Kasumi-1 (cell line): ENCODE measurements at places on chromosomes 3 and 15.

GRCh38 chr15:71812966-71813722, 2.8 kb downstream of the NR2E3 start:
- DNase-seq = no peak

DNA sequence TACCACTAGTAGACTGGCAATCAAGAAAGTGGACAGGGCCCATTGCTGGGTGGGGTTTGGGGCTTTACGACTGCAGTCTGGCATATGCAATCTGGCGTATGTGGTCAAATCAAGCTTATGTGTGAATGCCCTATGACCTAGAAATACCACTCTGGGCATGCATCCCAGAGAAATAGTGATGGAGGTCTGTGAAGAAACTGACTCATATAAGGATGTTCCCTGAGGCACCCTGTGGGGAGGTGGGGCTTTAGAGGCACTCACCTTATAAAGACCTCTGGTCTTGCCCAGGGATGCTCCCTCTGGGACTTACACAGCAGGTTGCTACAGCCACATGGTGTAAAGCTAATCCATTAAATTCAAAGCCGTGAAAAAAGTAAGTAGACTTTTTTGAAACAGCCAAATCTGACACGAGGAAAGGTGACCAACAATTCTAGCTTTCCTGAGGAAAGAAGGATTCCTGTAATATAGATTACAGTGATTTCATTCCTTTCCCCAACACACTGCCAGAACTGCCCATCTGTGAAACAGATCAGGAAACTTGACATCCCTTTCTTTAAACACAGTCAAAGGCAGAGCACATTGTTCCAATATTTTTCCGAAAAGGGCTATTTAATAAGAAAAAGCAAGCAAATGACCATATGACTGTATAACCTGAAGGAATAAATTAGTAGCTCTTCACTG, 13.6 kb downstream of the RARRES1 start:
- no peak for DNase-seq

- DNase-seq = no peak
These were observed 11.2 kb downstream of the ANXA2 start for GRCh38 chr15:60386615-60387014.

- no peak for DNase-seq
These were observed 133.5 kb downstream of the ADAMTS9 start for GRCh38 chr3:64554096-64554920.

- no peak for DNase-seq
These were observed 1.2 kb downstream of the RASGRF1 start for GRCh38 chr15:79089331-79089889.

DNA sequence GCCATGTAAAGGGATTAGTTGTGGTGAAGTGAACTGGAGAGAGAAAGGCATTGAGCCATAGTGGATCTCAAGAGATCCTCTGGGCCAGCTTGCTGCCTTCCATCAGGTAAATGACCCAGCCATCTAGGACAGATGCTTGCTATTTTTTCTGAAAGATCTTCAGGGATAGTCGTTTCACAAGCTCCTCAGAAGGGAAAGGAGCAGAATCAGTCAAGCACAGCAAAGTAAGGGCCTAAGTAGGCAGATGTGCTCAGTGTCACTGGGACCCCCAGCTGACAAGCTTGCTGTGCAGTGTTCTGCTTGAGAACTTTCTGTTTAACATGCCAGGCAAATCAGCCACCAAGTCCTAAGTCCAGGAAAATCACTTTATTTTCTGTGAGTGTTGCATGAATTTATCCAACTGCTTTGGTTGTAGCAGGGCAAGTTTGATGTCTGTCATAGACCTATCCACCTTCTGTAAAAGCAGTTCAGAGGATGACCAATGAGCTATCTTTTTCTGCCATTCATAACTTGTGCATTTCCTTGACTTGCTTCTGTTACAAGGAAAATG, 319.8 kb downstream of the IL5RA start:
- no peak for DNase-seq

- no peak for DNase-seq
These were observed 251.3 kb upstream of the GBE1 start for GRCh38 chr3:82012775-82013174.

GRCh38 chr3:100299016-100299415, 35.5 kb upstream of the NIT2 start:
- DNase-seq = no peak

DNA sequence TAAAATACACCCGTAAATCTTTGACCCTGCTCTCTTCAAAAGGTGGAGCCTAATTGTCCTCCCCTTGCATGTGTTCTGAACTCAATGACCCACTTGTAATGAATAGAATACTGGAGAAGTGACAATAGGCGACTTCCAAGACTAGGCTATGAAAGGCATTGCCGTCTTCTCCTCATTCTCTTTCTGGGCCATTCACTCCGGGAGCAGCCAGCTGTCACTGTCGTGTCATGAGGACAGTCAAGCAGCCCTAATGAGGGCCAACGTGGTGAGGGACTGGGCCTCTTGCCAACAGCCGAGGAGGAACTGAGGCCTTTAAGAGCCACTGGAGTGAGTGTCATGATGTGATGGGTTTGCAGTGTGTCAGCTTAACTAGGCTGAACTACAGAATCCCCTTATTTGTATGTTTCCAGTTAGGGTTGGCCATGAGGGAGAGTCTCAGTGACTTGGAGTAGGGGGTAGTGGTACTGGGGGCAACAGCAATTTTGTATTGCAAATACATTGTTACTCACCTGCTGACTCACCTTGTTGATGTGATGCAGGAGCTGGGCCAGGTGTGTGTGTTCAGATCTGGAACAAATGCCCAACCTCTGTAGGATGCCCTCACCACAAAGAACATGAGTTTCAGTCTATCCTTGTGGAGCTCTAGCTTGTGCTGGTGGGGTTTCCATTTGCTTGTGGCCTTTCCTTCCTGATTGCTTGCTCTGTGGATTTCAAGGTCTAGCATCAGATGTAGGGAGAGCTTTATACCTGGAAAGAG, 188.5 kb upstream of the PROK2 start:
- peak; percentile 44 for DNase-seq

DNA sequence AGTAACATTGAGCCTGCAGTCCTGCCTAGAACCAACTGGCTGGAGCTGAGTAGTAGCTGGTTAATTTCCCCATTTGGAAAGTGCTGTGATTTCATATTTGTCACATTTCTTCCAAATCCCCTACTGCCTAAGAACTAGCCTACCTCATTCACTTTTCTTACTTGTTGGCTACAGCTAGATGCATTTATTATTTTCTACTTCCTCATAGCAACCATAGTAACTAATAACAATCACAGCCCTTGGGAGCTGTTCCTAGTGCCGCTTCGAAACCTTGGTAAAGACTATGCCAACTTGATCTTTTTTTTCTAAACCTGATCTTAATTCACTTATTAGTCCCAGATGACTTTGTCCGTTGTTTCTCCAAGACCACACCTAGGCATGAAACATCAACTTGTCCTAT, 240.3 kb downstream of the FGF12 start:
- DNase-seq = no peak

DNA sequence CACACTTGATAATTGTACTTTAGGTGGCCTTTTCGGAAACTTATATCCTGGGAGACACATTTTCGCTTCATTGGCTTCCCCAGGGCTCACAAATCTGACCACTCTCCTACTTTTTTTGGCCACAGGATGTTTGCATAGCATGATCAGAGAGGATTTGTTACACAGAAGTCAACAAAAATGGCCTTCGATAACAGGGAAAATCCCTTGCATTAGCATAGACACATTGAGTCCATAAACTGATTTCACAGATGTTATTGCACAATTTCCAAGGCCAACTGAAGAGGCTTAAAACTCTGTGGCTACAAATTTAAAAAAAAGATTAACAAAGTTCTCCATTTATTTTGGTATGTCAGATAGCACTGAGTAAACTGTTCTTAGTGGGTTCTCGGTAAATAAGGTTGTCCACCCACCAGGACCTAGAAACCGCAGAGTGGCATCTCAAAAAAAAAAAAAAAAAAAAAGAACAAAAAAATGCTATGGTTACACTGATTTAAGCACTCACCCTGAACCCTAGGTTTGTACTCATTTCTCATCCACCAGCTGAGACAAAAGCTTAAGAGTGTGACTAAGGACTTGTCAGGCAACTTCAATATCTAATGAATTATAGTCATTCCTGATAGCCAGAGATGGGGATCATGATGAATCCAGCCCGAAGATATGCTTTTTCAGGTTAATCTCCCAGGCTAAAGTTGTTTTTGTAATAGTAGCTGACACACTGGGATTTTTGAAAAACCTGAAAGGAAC, 188.9 kb upstream of the SYNPR start:
- no peak for DNase-seq

- no peak for DNase-seq
These were observed 23.8 kb upstream of the IDH2 start for GRCh38 chr15:90126022-90126421.

DNA sequence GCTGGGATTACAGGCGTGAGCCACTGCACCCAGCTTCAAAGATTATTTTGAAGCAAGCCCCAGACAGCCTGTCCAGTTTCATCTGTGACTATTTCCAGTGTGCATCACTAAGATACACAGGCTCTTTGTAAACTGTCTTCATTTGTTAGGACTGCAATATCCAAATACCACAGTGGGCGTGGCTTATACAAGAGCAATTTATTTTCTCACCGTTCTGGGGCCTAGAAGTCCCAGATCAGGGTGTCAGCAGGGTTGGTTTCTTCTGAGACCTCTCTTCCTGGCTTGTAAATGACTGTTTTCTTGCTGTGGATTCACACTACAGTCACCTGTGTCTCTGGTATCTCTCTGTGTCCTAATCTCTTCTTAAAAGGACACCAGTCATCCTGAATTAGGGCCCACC, 59.7 kb downstream of the RLBP1 start:
- no peak for DNase-seq

GRCh38 chr3:94036909-94037507, 8.6 kb upstream of the STX19 start:
- peak; percentile 43 for DNase-seq

DNA sequence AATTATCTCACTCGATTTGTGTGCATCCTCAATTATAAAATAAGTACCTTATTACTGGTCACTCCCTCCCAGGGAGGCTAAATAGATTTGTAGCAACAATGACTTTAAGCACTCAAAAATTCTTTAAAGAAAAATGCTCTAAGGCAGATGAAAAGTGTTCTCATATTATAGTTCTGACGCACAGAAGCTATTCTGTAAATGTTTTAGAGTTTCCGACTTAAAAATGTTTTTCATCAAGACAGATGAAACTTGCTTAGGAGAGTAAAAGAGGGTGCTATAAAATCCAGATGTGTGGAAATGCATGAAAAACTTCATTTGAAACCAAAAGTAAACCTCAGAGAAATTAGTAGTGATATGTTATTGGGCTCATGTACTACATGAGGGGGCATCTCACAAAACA, 398.4 kb upstream of the KCNMB2 start:
- DNase-seq = no peak

DNA sequence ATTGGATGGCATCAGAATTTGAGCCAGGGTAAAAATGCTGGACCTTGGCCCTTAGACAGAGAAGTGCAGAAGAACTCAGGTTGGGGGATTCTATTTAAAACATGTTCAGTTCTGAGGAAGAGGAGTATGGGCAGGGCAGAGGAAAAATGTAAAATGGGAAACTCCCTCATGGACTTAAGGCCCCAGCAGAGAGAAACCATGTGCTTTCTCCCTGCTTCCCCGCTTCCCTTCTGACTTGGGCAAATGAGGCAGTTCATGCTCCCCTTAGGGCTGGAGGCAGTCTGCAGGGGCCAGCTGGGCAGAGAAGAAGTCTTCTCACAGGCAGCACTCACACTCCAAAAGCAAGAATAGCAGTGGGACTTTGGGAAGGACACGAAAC, 9.9 kb upstream of the NUDT16 start:
- DNase-seq = no peak

- no peak for DNase-seq
These were observed 16.3 kb upstream of the HDAC11 start for GRCh38 chr3:13463618-13464400.

DNA sequence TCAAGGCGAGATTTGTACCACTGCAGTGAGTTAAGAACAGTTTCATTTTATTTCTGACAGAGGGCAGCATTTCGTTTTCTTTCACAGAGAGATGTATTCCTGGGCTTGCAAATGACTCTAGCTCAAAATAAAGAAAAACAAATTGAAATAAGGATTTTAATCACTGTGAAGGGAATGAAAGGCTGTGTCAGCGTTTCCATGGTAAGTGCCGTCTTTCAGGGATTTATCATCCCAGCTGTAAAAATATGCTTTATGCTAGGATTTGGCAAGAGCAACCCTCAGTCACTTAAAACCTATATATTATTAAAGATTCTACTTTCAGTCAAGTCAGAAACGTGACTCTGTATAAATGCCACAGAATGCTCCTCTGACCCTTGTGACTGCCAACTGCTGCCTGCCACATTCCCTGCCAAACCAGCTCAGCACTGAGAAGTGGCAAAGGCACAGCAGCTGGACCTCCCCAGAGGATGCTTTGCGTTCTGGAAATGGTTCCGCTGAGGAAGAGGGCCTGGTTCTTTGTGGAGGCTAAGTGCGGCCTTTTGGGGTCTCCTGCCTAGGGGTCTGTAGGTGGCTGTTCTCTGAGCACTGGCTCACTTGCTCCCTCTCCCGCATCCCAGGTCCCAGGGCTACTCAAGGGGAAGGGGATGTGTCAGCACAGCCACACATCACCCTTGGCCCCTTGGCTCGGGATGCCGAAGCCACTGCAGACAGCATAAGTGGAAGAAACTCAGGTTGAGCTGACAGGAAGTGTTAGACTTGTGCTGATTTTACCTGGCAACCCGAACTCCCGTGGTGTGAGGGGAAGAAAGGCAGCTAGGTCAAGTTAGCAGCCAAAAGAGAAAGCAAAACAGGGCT, 56.6 kb upstream of the POMGNT2 start:
- DNase-seq = peak; percentile 74

GRCh38 chr3:85050821-85051220, 92.0 kb downstream of the CADM2 start:
- DNase-seq = no peak

DNA sequence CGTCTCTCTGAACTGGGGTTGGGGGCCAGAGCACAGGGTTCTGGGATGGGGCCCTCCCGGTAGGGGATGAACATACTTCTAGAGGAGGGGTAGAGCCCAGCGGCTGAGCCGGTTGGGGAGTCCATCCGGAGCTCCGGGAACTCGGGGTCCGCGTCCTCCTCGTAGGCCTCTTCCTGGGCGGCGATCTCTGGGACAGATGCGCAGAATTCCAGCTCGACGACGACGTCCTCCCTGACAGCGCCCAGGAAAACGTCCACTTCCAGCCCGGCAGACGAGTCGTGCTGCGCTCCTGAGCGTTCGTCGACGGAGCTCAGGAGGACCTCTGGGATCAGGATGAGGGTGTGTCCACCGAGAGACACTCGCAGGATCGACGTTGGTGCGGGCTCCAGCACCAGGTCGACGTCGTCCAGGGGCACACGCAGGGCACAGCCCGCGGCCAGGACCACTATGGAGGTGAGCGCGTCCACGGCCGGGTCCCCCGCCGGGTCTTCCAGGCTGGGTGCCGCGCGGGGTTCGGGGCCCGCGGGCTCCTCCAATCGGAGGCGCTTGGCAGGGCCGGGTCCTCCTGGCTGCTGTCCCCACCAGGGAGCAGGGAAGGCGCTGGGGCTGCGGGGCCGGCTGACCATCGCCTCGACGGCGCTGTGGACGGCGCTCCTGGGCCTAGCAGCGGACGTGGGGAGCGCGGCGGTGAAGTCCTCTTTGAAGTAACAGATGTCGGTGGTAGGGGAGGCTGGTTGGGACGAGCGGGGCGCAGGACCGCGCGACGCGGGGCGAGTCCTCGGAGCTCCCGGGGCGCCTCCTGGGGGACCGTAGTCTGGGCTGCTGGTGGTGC, 474 bp downstream of the PRR23B start:
- no peak for DNase-seq

- no peak for DNase-seq
These were observed 49.2 kb upstream of the NMD3 start for GRCh38 chr3:161171639-161172552.

GRCh38 chr3:99648516-99648915, 10.1 kb downstream of the COL8A1 start:
- DNase-seq = no peak

- DNase-seq = no peak
These were observed 12.2 kb downstream of the SYNM start for GRCh38 chr15:99117111-99117510.

- no peak for DNase-seq
These were observed 77.4 kb downstream of the RASA2 start for GRCh38 chr3:141564241-141564640.
